Cerebellar nuclear complex (tissue), 1 donor: ENCODE measurements at places on chromosomes 4 and X.

DNA sequence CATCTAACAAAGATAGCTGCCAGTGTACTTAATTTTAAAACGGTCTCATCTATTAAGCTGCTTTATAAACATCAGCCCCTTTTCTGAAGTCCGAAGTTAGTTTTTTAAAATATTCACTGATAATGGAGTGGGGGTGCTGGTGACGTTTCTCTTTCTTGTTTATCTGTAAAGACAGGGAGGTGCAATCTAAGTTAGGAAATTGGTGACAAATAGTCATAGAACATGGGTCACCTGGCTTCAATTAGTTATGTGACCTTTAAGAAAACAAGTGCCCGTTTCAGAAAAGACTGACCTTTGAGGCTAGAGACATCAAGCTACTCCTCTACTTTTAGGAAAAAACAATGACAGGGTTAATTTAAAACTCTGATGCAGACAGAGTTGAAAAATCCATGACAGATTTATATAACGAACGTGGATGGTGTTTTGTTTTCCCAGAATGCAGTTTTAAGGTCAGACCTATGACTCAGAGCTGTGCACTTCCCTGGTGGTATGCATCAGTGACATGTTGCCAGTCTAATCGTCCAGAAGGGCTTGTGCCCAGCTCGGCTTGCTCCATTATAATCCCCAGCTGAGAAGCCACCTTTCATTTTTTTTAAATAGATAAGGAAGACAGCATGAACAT lies 38.2 kb downstream of the FHL1 start:
- no peak for DNase-seq

DNA sequence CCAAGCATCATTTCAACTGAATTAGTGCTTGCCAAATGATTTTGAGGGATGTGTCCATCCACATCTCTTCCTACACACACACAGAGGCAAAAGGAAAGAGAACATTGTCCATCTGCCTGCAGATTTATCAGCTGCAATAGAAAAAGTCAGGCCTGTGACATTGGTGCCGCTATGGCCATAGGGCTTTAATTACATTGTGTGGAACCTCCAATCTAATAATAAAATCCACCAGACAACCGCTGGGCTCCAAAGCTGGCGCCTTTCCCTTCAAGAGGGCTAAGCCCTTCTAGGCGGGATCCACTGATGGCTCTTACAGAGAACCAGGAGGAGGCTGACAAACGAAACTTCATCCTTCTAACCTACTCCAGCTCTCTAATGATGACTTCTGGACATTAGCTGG lies 60.6 kb downstream of the PHOX2B start:
- no peak for DNase-seq

DNA sequence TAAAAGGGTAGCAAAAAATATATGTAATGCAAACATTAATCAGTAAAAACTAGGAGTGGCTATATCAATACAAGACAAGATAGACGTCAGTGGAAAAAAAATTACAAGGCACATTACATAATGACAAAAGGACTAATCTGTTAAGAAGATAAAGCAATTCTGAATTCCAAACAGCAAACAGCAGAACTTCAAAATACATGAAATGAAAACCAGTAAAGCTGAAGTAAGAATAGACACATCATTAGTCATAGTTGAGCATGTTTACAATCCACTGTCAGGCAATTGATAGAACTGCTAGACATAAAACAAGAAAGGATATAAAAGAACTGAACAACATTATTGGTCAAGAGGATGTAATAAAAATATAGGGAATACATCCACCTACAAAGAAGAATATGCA lies 12.2 kb downstream of the SULT1B1 start:
- no peak for DNase-seq

DNA sequence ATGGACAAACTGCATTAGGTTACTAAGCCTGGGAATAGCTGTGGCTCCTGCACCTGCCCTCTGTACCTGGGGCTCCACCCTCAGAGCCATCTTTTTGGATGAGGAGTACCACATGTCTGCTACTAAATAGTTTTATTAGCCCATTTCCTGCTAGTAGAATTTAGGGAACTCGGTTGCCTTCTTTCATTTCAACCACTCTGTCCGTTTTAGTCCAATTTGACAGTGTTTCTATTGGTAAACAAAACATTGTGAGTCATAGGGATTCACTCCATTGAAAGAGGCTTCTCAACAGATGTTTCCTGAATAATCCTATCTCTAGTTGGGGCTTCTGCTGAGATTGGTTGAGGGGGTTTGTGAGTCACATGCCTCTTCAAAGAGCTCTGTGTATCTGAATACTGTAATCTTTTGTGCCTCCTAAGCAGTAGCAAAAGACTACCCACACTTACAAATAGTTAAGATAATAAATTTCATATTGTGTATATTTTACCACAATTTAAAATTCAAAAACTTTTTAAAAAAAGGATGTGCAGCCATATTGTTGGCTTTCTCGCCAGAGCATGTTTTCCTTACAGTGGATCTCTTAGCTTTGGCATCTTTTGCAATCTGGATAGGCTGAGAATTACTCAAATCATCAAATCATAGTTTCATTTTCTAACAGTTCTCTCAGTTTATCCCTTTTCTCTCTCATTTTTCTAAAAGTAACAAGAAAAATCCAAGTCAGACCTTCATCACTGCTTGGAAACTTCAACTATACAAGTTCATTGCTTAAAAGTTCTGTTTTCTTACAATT lies 9.9 kb downstream of the FAM200B start:
- no peak for DNase-seq

- no peak for DNase-seq
These were observed 403.8 kb upstream of the FAT1 start for GRCh38 chr4:187127456-187127855.

- no peak for DNase-seq
These were observed 154.9 kb downstream of the NPFFR2 start for GRCh38 chr4:72186714-72187113.

DNA sequence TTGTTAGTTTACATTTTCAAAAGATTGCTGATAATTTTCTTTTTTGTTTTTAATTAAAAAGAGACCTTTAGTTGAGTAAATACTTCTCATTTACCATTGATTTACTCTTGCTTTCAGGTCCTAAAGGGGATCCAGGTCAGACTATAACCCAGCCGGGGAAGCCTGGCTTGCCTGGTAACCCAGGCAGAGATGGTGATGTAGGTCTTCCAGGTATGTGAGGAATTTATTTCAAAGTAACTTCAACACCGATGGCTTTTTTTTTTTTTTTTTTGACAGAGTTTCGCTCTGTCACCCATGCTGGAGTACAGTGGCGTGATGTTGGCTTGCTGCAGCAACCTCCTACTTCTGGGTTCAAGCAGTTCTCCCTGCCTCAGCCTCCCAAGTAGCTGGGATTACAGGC lies 135.1 kb downstream of the IRS4 start:
- no peak for DNase-seq
